OCI-M1 (cell line): ENCODE measurements at places on chromosomes 1 and 21.

GRCh38 chr1:203871114-203871880, 9.9 kb downstream of the SNRPE start:
- DNase-seq, result peak; percentile 79

- DNase-seq, result peak; percentile 73
These were observed 19.7 kb upstream of the DYNLT5 start for GRCh38 chr1:66732407-66733166.

DNA sequence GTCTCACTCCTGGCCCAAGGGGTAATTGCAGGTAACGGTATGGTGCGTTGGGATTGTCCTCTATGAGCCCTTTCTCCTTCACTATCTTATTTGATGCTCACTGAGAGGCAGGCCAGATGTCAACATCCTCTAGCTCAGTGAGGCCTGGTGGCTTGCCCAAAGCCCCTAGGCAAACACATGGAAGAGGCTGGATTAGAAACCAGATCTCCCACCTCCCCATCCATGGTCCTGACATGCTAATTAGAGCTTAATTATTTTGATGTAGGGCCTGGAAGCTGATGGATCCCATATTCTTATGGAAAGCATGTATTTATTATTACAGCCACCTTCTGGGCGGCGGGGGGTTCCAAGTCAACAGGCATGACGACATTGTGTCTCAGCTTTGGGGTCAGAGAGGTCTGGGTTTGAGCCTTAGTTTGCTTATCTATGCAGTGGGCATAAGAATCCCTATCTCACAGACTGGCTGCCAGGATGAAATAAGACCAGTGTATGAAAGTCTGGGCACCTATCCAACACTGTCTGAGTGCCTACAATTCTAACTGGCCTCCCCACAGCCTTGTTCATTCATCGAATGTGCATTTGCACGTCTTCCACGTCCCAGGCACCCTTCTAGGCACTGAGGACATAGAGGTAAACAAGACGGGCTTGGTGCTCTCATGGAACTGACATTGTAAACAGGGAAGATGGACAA, 6.2 kb downstream of the SMPDL3B start:
- DNase-seq, result no peak

DNA sequence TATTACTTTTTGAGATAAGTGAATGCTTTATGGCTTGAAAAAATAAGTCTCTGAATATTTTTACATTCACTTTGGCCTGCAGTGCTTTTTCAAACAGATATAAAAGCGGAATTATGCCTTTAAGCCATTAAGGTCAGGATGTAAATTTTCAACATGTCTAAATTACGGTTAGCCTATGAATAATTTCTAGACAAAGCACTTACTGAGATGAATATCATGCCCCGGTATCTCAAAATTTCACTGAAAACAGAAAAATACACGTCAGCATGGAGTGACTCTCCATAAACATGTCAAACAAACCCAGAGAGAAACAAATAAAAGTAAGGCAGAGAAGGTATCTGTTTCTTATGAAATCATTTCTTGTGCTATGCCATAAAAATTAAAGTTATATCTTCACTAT, 853.9 kb downstream of the KCNT2 start:
- DNase-seq, result no peak

DNA sequence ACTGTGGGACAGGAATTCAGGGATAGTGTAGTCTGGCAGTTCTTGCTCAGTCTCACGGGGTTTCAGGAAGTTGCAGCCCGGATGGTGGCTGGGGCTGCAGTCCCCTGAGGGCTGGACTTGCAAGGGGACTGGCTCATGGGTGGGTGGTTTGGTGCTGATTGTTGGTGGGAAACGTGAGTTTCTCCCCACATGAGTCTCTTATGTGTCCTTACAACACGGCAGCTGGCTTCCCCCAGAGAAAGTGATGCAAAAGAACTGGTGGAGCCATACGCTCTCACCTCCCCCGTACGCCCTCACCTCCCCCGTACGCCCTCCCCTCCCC, 64.9 kb downstream of the EVA1C start:
- no peak for DNase-seq

- no peak for DNase-seq
These were observed 252.3 kb upstream of the TMPRSS15 start for GRCh38 chr21:18655931-18656330.

- DNase-seq, result no peak
These were observed 64.0 kb downstream of the WNT9A start for GRCh38 chr1:227883641-227884301.

GRCh38 chr1:245079021-245079609, 75.7 kb upstream of the KIF26B start:
- peak; percentile 62 for DNase-seq

- no peak for DNase-seq
These were observed 310.0 kb upstream of the SNX7 start for GRCh38 chr1:98351561-98351960.

DNA sequence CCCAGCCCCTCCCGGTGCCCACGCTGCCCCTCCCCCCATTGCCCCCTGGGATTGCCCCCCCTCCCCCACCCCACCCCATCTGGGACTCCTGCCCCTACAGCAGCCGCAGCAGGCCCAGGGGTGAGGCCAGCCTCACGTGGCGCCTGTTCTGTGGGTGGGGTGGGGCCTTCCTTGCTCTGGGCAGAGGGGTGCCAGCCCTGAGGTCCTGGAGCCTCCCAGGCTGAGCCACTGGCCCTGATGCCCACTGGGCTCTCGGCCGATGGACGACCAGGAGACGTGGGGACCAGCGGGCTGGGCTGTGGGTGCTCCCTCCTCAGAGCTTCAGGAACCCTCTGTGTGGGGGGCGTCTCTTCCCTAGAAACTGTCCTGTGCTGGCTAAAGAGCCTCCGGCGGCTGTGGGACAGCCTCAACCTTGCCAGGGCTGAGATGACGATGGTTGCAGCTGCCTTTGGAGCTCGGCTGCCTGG, 5.8 kb upstream of the C1orf159 start:
- no peak for DNase-seq

GRCh38 chr1:10793129-10793651, 3.3 kb downstream of the CASZ1 start:
- DNase-seq, result peak; percentile 78

- DNase-seq, result no peak
These were observed 5.2 kb upstream of the VSIG8 start for GRCh38 chr1:159867664-159868026.

DNA sequence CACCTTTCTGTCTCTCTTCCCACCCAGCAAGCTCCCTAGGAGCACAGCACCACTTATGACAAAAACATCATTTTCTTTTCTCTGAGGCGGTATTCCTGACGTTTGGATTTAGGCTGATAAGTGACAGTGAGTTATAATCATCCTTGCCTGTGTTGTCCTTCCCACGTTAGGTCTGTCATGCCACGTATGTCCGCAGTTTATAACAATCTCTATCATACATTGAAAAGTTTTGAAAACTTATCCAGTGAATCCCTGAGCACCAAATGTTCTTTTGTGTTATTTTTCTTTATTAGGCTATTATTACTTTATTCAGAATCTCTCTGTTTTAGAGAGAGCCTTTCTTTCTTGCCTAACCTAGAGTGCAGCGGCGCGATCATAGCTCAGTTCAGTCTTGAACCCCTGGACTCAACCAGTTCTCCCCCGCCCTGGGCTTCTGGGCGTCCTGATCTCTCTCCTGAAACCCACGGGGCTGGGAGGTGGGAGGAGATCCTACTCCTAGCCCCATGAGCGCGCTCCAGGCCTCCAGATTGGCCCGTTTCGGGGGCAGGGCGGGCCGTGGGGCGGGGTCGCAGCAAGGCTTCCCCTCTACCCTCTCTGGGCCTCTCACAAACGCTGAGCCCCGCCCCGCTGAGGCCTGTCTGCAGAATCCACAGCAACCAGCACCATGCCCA, at the start of gene GSTM2:
Gene GSTM2 (plus strand): TSS at position 606 of the 671 bp plus-strand sequence. CDS start 59 bp downstream, at position 665.
- DNase-seq, result peak; percentile 92

GRCh38 chr1:176559474-176559873, 96.5 kb downstream of the PAPPA2 start:
- DNase-seq, result no peak

- DNase-seq, result no peak
These were observed 64.8 kb downstream of the PRDM2 start for GRCh38 chr1:13764588-13765332.

GRCh38 chr1:112285316-112285715, 110.7 kb upstream of the CTTNBP2NL start:
- no peak for DNase-seq

DNA sequence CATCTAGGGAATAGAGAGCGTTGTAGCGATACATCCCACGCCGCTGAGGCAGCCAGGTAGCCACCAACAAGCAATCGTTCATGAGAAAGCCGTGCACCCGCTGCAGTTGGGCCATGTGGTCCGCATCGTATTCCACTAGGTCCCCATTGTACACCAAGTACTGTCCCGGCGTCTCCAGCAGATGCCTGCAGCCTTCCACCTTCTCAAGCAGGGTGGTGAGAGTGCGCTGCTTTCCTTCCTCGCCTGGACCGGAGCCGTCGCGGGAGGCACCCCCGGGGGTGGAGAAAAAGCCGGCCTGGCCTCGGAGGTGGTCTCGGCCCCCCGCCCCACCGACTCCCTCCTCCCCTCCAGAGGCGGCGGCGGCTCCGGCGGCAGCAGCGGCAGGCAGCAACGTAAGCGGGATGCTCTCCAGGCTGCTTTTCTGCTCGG, 595 bp downstream of the EXOC8 start:
- peak; percentile 43 for DNase-seq

GRCh38 chr1:93591676-93592550, 89.7 kb downstream of the BCAR3 start:
- DNase-seq, result no peak

DNA sequence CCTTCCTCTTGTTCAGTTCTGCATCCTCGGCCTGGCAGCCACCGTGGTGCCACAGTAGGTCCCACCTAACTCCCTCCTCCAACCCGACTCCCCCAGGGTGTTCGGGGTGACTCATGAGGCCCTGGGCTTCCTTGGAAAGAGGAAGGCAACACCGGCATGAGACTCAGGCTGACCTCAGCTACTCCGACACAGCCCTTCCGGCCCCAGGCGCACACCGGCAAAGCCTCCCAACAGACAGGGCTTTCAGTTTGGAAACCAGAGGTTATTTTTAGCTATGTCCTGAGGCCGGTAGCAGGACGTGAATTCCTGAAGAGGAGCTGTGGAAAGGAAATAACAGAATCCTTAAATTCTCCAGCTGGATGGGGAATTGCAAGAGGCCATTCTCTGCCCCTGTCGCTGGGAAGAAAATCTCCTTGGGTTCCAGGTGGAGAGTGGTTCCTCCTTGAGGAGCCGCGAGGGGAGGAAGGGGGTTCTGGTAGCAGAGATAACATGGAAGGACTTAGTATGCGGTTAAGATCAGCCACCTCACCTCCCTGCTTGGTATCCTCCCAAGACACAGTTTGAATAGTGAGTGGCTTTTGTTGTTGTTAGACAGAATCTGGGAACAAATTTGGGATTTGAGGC, 24.4 kb downstream of the PLXNA2 start:
- peak; percentile 92 for DNase-seq

- peak; percentile 23 for DNase-seq
These were observed 49.7 kb upstream of the MACF1 start for GRCh38 chr1:39154553-39155421.

GRCh38 chr1:185464777-185465176, 147.7 kb upstream of the IVNS1ABP start:
- DNase-seq, result peak; percentile 65

DNA sequence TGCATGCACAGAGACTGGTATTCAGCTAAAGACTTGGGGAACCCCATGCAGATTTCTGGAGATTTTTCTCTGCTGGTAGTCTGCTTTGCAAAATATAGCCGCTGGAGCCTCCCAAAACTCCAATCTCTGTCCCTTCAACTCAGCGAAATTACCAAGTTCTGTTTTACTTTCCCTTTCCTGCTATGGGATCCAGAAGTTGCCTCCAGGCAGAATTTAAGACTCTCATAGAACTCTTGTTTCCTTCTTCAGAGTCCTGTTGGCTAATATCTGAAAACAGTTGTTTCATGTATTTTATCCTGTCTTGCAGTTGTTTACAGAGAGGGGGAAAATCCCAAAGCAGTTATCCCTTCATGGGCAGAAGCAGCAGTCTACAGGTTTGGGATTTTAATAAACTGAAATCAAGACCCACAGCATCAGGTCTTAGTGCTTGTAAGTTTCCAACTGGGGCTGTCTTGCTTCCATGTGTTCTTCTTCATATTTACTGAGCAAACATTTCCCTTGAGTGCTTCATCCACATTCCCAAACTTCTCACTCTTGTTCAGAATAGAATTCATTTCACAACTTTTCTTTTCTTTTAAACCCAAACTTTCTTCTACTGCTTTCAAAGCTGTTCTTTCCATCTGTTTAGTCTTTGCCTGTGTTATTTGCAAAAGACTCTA, 221.3 kb upstream of the DMRTA2 start:
- no peak for DNase-seq

- DNase-seq, result peak; percentile 83
These were observed 78.0 kb downstream of the HLX start for GRCh38 chr1:220957233-220957605.

GRCh38 chr1:50416150-50416527, 7.1 kb downstream of the DMRTA2 start:
- no peak for DNase-seq
